ENCODE measurements at places on chromosomes 2 and 18.

DNA sequence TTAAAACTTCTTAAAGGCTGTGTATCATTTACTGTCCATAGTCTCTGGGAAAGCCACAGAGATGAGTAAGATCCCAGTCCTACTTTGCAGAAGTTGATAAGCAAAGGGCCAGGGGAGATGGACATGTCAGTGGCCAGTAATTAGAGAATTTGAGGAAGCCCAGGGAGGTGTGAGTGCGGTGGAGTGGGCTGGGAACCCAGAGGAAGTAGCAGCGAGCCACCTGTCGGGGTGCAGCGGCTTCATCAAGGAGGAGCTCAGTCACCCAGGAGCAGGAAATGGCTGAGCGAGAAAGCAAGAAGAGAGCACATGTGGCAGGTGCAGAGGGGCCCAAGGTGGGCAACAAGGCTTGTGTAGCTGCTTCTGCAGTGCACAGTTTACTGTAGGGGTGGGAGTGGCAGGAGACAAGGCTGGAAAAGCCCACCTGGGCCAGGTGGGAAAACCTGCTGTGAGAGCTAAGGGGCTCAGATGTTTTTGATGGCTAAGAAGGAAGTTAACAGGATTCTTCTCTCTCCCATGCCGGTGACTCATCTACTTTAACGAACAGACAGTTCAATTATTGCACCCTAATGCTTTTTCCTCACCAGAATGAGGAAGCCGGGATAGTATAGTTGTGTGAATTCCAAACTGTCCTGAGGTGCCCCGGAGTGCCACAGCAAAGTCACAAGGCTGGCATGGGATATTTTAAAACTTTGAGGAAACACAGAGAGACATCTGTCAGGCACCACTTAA, 34.8 kb upstream of the MGAT5 start:
- DNase-seq: peak; percentile 41

DNA sequence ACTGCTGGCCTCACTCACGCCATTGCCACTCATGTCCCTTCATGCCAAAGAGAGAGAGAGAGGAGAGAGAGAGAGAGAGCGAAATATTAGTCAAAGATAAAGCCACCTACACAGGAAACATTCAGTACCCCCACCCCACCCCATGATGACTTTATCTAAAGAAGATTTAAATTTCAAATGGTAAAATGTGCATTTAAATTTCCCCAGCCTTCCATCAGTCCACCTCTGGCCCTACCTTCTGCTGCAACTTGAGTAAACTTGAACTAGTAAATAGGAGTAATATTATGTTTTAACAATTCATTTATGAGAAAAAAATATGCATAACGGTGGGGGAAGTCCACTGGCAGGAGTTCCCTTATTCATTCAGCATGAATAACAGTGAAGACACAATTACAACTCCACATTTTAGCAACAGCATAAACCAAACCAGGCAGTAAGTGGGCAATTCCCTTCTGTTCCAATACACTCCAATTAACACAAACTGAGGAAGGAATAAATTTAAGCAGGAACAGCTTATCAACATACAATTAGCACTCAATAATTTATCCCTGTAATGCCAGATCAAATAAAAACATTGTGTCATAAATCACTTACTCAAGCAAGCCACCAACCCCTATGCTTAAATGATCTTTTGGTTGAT, 264.2 kb downstream of the LNPK start:
- no peak for DNase-seq

GRCh38 chr2:52312486-52312885, 1280.6 kb upstream of the NRXN1 start:
- DNase-seq: no peak

DNA sequence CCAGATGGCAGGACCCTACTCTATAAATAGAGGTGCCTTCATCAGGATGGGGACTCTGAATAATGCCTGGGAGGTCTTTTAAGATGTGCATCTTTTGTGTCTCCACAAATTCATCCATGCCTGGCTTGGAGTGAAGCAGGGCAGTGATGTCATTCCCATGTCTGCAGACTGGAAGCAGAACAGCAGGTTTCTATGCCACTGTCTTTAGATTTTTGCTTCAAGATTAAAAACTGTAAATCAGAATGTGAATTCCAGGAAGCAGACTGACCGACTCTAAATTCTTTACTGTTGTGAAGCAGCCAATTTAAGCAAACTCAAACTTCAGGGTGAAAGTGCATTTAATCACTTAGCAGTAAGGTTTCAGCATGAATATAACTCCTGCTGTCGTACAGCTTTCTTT, 159.3 kb downstream of the SCG2 start:
- DNase-seq: no peak

DNA sequence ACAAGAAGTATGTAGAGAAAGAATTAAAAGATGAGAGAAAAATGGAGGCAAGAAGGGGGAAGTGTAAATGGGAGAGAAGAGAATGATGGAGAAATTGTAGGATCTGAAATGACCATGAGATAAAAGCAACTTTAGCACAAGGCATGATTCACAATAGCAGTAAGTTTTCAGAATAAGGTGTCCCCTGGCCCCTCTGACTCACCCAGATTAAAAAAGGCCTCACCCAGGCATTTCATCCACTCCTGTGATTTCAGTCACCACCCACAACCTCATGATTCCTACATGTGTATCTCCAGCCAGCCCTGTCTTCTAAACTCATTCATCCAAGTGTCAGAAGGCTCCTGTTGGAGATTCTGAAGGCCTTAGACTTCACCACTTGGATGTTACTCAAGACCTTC, 56.6 kb downstream of the SP100 start:
- no peak for DNase-seq

- DNase-seq: peak; percentile 89
Observed at GRCh38 chr18:9914584-9915290, 921 bp downstream of the VAPA start.

DNA sequence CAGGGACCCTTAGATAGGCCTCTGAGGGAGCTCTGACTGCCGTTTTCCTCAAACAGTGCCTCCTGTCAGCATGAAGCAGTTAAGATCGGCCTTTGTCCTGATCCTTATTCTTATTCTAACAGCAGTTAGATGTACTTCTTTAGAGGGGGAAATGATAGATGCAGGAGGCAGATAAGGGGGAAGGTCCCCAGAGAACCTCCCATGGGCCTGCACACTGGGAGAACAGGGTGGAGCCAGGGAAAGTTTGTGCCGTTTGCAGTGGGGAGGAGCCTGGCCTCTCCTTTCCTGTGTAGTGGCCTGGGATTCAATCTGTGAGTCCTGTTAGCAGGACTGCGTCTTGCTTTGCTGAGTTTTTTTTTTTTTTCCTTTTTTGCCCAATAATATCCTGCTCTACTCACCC, 7.9 kb upstream of the INPP4A start:
- DNase-seq: no peak

- DNase-seq: no peak
Observed at GRCh38 chr2:12050396-12050795, 304.0 kb downstream of the LPIN1 start.

DNA sequence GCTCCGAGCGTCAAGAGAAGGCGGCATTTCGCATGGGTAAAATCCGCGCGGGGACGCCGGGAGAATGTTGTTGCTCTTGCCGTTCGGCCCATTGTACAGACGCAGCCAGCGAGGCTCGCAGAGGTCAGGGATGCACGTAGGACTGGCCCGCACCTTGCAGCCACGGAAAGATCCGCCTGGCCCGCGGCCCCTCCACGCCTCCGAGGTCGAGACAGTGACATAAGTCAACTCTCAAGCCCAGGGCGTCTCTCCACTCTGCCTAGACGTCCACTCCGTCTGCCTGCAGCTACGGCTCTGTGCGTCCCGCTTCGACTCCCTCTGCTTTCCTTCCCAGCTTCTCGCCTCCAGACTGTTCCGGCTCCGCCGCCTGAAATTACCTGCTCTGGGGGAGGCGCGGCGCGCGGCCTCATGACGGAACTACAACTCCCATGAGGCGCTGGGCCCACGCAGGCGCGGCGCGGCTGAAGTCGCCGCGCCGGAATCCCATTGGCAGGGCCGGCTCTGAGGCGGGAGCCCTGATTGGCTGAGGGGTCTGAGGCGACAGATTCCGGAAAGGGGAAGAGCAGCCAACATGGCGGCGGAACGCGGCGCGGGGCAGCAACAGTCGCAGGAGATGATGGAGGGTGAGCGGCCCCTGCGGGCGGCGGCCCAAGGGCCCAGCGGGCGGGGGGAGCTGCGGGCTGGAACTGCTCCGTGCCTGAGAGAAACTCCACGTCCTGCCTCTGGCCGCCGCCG, at the start of gene PPP1R7:
TSS of gene PPP1R7 (plus strand) at position 543 of the 735 bp plus-strand sequence. CDS start at position 572, 29 bp downstream.
- peak; percentile 97 for DNase-seq

DNA sequence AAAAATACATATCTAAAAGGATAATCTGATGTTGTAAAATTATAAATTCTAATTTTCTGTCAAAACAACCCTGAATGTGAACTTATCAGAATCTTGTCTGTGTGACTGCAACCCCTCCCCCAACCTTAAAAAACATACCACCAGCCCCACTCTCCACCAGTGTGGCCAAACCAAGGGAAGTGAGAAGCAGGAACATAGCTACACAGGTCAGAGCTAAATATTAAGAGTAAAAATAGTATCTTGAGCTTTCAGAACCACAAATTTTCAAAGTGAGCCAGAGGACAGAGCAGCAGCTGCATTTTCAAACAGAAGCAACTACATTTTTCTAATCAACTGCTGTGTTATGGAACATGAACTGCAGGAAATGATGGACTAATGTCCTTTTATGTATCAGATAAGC, 156.7 kb downstream of the SLC4A10 start:
- no peak for DNase-seq

DNA sequence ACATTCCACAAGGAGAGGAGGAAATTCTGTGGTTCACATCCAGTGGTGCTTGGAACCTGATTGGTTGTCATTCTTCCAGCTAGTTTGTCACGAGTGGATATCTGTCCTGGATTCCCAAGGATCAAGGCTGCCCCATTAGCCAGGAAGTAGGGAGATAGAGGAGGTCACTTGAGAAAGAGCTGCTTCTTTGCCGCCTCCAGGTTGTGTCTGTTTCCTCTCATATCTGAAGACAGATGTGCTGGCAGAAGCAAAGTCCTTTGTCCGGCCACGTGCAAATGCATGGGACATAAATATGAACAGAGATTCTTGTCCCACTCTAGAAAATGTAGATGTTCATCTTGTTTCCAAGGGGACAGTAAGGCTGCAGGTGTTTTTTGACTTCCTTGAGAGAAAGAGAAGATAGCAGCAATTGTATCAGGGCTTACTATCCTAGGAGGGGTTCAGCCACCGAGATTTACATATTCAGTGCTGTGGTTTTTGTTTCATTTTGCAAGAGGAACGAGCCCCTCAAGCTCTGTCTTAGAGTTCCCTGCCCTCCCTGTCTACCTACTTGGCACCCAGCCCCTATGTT, 174.4 kb downstream of the RPIA start:
- DNase-seq: no peak

Measured in mucosa of descending colon (tissue), 3 donors.